Foreskin fibroblast (primary cell): ENCODE measurements at places on chromosomes 4 and X.
A peak's percentile ranks its signal among the peaks of the same experiment; 100 is the strongest.

- no peak for DNase-seq
Observed at GRCh38 chr4:151169900-151170299, 70.5 kb downstream of the RPS3A start.

DNA sequence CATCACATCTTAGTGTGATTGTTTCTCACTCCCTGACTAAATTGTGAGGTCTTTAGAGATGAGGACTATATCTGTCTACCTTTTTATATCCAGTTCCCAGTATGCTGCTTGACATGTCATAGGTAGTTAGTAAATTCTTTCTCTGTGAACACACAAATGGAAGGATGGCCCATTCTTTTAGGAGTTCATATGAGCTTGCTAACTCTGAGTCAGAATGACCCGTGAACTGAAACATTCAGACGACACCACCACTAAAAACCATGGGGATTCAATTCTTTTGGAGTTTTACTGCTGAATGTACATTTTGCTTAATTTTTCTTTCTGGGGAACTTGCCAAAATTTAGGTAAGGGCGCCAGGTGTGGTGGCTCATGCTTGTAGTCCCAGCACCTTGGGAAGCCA lies 13.9 kb downstream of the OFD1 start:
- peak; percentile 54 for DNase-seq

GRCh38 chrX:122219735-122220134 lies 964.3 kb upstream of the GRIA3 start:
- DNase-seq = no peak

DNA sequence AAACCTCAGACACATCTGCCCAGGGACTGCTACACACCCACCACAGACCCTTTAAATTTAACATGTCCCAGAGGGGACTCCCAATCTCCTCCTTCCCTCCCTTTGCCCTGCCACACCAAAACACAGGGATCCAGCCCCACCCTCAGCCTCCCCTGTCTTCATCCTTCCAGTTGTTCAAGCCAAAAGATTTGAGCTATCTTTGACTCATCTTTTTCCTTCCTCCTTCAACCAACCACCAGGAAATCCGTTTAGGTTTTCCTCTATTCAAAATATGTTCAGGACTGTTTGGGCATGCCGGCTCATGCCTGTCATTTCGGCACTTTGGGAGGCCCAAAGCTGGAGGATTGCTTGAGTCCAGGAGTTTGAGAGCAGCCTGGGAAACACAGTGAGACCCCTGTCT lies 6.9 kb upstream of the STK32B start:
- DNase-seq = no peak

- DNase-seq = no peak
Observed at GRCh38 chrX:63735882-63736281, 49.1 kb downstream of the ARHGEF9 start.

- no peak for DNase-seq
Observed at GRCh38 chrX:45980726-45981125, 564.5 kb downstream of the ZNF674 start.

GRCh38 chrX:153568451-153569011 lies 30.4 kb downstream of the CCNQ start:
- no peak for DNase-seq

DNA sequence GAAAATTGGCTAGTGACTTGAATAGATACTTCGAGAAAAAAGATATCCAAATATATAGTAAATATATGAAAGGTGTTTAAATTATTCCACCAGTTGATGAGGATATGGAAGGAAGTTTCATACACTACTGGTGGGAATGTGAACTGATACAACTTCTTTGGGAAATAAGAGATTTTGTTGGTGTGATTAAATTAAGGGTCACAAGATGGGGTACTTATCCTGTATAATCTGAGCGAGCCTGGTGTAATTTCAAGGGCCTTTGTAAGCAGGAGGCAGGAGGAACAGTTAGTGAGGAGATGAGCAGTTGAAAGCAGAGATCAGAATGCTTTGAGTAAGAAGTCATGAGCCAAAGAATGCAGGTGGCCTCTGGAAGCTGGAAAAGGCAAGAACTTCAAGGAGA lies 192.2 kb downstream of the KCTD8 start:
- DNase-seq = no peak

DNA sequence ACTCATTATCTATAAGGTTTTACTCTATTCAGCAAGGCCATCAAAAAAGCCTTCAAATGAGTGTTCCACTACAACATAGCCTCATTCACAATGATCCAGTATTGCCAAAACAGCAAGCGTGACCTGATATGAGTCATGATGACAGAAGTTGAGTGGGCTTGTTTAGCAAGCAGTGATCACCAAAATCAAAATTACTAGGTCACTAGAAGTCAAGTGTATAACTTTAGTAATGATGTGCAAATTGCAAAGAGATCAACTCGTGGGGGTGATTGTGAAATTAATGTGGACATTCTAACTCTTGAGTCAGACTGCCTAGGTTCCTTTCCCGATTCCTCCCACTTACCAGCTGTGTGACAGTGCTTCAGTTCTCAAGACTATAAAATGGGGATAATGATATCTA lies 124.5 kb downstream of the CHM start:
- DNase-seq = peak; percentile 83

- no peak for DNase-seq
Observed at GRCh38 chrX:124502166-124502565, 155.8 kb downstream of the SH2D1A start.

GRCh38 chrX:123873956-123874355 lies 14.1 kb downstream of the XIAP start:
- no peak for DNase-seq

GRCh38 chrX:9977635-9978034 lies 10.5 kb downstream of the CLDN34 start:
- no peak for DNase-seq

- DNase-seq = no peak
Observed at GRCh38 chrX:6644411-6644810, 109.5 kb upstream of the VCX3A start.

- DNase-seq = no peak
Observed at GRCh38 chr4:109816894-109817293, 1.3 kb downstream of the GAR1 start.

DNA sequence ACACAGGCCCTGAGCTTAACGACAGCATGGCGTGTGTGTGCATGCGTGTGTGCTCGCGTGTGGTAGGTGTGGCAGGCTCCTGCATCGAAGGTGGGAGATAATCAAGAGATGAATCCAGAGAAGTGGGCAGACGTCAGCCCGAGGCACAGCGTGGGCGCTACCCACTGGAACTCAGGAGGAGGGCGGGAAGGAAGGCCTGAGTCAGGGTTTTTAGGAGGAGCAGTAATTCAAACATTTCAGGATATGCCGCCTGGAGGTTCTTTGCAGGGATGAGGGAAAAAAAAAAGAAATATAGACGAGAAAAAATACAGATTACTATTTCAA lies 66.3 kb upstream of the STX18 start:
- no peak for DNase-seq

GRCh38 chr4:155321006-155321405 lies 55.8 kb downstream of the MAP9 start:
- DNase-seq = no peak

DNA sequence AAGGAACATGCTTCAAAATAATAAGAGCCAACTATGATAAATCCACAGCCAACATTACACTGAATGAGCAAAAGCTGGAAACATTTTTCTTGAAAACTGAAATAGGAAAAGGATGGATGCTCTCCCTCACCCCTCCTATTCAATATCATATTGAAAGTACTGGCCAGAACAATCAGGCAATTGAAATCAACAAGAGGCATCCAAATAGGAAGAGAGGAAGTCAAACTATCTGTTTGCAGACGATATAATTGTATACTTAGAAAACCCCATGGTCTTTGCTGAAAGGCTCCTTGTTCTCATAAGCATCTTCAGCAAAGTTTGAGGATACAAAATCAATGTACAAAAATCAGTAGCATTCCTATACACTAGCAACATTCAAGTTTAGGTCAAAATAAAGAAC lies 1562.5 kb upstream of the ADGRL3 start:
- no peak for DNase-seq
